ENCODE measurements at places on chromosomes 11 and 22. TPM values are rescaled to one million over a fixed set of nuclear protein-coding genes. Genes with fewer than 3 reads are reported as not detected.

The CLTCL1 gene
- total RNA-seq, result 4.3 TPM

- DNase-seq, result no peak
These were observed 369 bp downstream of the XRRA1 start for GRCh38 chr11:74948546-74948897.

GRCh38 chr22:39430576-39431150, 26.1 kb upstream of the MGAT3 start:
- no peak for DNase-seq

The OR52A1 gene
- not detected for total RNA-seq

The MUC2 gene
- total RNA-seq, result not detected

- DNase-seq, result no peak
These were observed 35.7 kb downstream of the ALG9 start for GRCh38 chr11:111835665-111836064.

- DNase-seq, result no peak
These were observed 808.0 kb upstream of the CCDC179 start for GRCh38 chr11:23668324-23668723.

The LSP1 gene
- 78.2 TPM for total RNA-seq

The CFAP300 gene
- 2.3 TPM for total RNA-seq

The CNTF gene
- total RNA-seq, result 1.2 TPM

DNA sequence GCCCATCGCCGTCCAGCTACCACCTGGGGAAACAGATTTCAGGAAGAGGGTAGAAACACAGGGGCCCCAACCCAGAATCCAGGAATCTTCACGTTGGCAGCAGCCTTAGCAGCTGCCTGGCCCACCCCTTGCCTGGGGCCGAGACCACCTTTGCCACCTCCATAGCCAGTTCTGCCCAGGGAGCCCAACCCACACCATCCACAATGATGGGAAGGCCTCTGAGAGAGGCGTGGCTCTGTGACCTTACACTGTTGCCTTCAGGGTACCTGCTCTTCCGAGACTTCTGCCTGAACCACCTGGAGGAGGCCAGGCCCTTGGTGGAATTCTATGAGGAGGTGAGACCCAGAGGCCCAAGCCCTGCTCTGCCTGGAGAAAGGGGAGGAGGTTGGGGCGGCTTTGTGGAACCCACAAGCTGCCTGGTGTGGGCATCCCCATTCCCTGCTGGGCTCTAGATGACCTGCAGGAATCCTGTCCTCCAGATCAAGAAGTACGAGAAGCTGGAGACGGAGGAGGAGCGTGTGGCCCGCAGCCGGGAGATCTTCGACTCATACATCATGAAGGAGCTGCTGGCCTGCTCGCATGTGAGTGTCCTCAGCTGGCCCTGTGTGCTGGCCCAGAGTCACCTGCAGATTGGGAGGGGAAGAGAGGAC, 10.0 kb upstream of the ANKRD13D start:
- DNase-seq, result peak; percentile 42

The EIF1AD gene
- total RNA-seq, result 32.6 TPM

- no peak for DNase-seq
These were observed 180.0 kb downstream of the WNT11 start for GRCh38 chr11:76026281-76026680.

DNA sequence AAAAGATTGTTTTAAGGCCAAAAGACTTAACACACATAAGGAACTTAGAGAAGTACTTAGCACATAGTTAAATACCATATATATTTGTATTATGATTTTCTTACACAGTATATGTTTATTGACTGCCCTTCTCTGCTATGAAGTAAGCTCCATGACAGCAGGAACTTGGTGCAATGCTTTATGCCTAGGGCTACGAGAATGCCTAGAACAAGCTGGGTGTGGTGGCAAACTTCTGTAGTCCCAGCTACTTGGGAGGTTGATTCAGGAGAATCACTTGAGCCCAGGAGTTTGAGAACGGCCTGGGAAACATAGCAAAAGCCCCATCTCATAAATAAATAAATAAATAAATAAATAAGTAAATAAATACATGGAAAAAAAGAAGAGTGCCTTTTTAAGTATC, 1.9 kb downstream of the SLC5A12 start:
- no peak for DNase-seq

DNA sequence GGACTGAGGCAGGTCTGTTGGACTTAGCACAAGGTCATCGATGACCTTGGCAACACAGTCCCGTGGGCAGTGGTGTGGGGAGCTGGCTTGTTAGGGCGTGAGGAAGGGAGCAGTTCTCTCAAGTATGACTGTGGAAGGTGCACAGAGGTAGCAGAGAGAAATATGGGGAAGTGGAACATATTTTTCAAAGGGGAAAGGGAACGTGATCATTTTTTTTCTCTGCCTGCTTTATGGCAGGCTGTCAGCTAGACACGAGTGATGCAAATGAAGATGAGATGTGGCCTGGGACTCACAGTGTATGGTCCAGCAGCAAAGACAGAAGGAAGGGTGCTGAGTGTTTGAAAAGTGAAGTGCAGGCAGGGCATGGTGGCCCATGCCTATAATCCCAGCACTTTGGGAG, 30.6 kb downstream of the ADAMTS8 start:
- DNase-seq, result no peak

The NCF4 gene
- 37.0 TPM for total RNA-seq

DNA sequence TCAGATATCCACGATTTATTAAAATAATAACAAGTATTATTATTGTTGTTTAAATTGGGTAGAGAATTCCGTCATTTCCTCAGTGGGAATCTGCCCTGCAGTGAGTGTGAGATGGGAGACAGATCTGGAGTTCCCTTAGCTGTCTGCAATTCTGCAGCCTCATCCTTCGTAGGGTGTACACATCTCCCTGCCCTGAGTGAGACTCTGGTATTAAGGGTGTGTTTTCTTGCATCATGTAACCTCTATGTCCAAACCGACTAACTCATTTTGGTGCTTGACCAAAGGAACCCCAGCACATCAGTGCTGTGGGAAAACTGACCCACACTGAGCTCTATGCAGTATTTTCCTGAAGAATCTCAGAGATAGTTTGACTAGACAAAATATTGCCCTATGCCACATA, 157.6 kb downstream of the LDLRAD3 start:
- DNase-seq, result no peak

DNA sequence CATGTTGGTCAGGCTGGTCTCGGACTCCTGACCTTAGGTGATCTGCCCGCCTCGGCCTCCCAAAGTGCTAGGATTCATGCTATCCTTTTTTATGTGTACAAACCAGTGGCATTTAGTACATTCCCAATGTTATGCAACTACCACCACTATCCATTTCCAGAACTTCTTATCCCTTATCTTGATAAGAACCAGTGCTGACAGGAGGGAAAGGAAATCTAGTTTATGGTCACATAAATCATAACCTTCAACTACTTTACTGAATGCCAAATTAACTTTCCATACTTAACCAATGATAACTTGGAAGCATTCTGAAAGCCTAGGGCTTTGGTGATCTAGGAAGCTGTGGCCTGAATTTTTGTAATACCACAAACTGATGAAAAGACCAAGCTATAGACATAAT, 170.4 kb downstream of the SWAP70 start:
- no peak for DNase-seq

GRCh38 chr11:60919320-60919719, 4.9 kb upstream of the TMEM132A start:
- no peak for DNase-seq

GRCh38 chr22:24067587-24068376, 56.7 kb downstream of the CABIN1 start:
- DNase-seq, result peak; percentile 33

The OR51B2 gene
- total RNA-seq, result not detected

DNA sequence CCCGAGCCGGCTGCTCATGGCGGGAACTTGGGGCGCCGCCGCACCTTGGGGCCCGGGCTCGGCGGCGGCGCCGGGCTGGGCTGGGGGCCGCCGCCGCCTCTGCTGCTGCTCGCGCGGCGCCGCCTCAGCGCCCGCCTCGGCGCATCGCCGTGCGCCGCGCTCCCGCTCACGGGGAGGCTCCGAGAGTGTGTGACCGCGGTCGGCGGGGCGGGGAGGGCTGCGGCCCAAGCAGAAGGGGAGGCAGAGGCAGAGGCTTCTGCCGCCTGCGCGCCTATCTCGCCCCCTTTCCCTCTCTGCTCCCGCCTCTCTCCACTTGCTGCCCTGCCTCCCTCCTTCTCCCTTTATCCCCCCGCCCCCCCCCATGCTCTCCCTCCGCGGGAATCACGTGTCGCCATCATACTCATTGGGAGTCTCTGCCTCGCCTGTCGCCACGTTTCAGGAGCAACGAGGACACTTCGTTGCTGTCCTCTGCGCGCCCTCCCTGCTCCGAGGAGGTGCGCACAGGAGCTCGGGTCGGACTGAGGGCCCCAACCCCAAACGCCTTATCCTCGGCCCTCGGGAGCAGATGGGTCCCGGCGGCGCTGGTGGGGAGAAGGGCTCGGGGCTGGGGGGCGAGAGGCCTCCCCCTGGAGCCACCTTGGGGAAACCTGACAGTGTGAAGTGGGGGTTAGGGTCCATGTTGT, at the start of gene GUCY1A2:
GUCY1A2 (minus strand) TSS at position 258 of the 683 bp plus-strand sequence. CDS start 421 bp downstream, outside the sequence.
- no peak for DNase-seq

The HTR3A gene
- not detected for total RNA-seq

- peak; percentile 39 for DNase-seq
These were observed 3.6 kb upstream of the SHANK2 start for GRCh38 chr11:71255800-71256479.

GRCh38 chr11:61429691-61430582, at the start of the genes CPSF7 and SDHAF2:
CPSF7 (minus strand) TSS chr11:61429975; CDS start chr11:61429235, 740 bp downstream.
SDHAF2 (plus strand) TSS chr11:61430124; CDS start chr11:61430147, 23 bp downstream.
- DNase-seq, result peak; percentile 99

DNA sequence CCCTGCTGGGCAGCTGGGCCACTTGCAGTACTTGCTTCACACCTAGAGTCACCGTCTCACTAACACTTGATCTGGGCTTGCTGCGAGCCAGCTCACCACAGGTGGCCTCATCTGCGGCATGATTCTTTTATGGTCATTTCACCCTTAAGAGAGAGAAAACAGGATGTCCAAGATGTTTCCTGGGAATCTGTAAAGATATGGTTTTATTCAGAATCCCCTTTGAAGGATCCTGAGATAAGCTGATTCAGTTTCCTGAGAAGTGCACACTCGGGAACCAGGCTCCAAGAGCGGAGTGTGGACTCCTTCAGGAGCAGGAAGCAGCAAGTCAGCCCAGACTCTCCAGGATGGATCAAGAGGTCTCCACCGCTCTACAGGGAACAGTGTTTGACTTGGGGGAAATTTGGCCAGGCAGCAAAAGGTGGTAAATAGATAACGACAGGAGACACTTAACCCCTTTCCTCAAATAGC, 21.8 kb upstream of the TP53AIP1 start:
- no peak for DNase-seq

- DNase-seq, result no peak
These were observed 83.6 kb downstream of the BCR start for GRCh38 chr22:23263651-23264555.
